ENCODE measurements at places on chromosomes 16 and 17.

GRCh38 chr16:54165912-54166865 is 120.4 kb downstream of the IRX3 start:
- no peak for DNase-seq

DNA sequence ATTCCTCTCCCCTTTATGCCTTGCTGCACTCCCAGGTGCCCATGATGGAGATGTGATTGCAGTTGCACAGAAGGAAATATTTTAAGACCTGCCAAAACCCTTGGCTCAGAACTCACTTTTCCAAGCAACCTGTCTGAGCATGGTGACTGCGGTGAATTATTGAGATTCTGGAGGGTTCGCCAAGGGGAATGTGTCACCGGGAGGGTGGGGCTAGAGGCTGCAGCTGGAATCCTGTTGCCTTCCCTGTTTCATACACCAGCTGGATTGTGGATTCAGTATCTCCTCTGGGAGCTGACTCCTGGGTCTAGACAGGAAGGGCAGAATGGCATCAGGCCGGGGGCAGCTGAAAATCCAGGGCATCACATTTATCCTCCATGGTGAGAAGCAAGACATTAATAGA is 527.2 kb downstream of the TMEM114 start:
- no peak for DNase-seq

- no peak for DNase-seq
Observed at GRCh38 chr17:65529040-65529633, 32.3 kb downstream of the AXIN2 start.

GRCh38 chr17:3762922-3763776 is 37.8 kb downstream of the ITGAE start:
- DNase-seq = no peak

DNA sequence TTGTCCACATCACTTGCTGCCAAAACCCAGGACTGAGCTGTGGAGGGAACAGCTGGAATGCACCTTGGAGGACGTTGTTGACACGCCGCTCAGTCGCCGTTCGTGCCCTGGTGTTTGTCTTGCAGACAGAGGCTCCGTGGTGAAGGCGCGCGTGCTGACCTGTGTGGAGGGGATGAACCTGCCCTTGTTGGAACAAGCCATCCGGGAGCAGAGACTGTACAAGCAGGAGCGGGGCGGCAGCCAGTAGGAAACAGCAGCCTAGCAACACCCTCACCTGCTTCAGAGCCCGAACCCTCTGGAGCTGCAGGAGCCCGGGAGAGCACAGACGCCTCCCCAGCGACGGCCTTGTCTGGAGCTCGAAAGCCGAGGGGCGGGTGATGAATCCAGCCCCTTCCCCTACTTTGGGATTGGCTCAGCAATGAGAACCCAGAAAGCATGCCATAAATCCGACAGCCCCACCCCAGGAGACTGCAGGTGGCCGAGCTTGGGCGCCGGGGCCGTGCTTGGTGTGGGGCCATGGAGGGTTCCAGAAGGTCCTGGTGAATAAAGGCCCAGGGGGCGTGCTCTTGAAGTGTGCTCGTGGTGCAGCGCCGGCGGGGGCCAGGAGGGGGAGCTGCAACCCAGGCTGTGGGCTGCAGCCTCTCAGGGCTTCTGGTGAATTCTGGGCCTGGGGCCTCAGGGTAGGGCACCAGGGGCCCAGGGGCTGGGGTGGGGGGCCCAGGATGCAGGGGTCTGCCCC is 470 bp upstream of the CDK3 start:
- no peak for DNase-seq

All from hippocampal formation (tissue), 2 donors.